ENCODE measurements at places on chromosomes 3 and 15. TPM values are rescaled to one million over a fixed set of nuclear protein-coding genes. Genes with fewer than 3 reads are reported as not detected.

COL6A5 gene
- not detected for total RNA-seq

DNA sequence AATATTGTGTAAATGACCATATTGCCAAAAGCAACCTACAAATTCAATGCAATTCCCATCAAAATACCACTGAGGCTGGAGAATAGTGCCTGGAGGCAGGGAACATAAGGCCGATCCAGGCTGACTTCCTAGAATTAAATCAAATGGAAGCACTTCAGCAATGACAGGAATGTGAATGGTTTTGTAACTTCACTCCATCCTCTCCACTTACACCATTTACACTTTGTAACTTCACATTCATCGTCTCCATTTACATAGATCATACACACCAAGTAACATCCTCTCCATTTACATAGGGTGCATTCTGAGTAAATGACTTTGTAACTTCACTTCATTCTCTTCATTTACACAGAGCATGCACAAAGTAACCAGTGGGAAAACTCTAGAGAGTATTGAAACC lies 11.6 kb downstream of the STRIT1 start:
- DNase-seq = no peak
- H3K4me1 ChIP-seq = no peaks in the 10 kb centered on the region
- no peak overlapping the region for H3K4me3 ChIP-seq
- H3K27ac ChIP-seq = no peak overlapping the region

DNA sequence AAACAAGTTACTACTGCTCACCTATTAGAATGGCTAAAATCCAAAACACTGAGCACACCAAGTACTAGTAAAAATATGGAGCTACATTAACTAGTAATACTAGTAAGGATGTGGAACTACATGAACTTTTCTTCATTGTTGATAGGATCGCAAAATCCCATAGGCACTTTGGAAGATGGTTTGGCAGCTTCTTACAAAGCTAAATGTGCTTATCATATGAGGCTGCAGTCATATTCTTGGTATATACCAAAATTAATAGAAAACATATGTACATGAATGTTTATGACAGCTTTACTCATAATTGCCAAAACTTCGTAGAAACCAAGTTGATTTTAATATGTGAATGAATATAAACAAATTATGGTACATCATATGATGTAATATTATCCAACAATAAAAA lies 366.8 kb upstream of the KCNMB2 start:
- no peaks in the 10 kb centered on the region for H3K27me3 ChIP-seq
- no peak overlapping the region for H3K27ac ChIP-seq
- no peak overlapping the region for H3K4me3 ChIP-seq
- no peak for DNase-seq

VWA5B2 gene
- 2.5 TPM for total RNA-seq

GRCh38 chr3:191296041-191296541 lies 33.1 kb upstream of the CCDC50 start:
- H3K36me3 ChIP-seq = no peaks in the 10 kb centered on the region
- H3K27ac ChIP-seq = no peak overlapping the region
- H3K4me3 ChIP-seq = no peak overlapping the region
- H3K4me1 ChIP-seq = no peaks in the 10 kb centered on the region
- no peak for DNase-seq
- H3K27me3 ChIP-seq = no peaks in the 10 kb centered on the region

SLC24A5 gene
- not detected for total RNA-seq

- H3K36me3 ChIP-seq = no peaks in the 10 kb centered on the region
- no peak for DNase-seq
- no peak overlapping the region for H3K4me3 ChIP-seq
- no peaks in the 10 kb centered on the region for H3K4me1 ChIP-seq
Measured at GRCh38 chr3:98839846-98840245, 61.6 kb downstream of the DCBLD2 start.

GRCh38 chr3:51729042-51729633 lies 22.3 kb downstream of the GRM2 start:
- no peak overlapping the region for H3K27ac ChIP-seq
- no peak overlapping the region for H3K4me3 ChIP-seq
- DNase-seq = no peak
- H3K27me3 ChIP-seq = no peaks in the 10 kb centered on the region

DNA sequence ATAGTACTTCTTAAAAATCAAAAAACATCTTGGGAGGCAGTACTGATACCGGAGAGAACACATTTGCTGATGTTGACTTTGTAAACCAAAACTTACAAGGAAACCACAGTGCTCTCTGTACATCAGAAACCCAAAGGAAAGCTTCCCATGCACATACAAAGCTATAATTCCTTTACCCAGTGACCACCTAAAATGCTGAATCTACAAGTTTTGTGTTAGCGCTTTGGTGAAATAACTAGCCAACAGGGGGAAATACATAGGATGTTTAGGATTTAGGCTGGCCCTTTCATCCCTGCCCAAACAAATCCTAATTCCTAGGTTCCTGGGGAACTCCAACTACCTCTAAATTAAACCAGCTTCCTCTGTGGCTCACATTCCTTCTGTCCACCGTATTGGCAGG lies 15.3 kb upstream of the SPG21 start:
- no peak overlapping the region for H3K27ac ChIP-seq
- H3K4me1 ChIP-seq = no peaks in the 10 kb centered on the region
- DNase-seq = no peak
- peaks cover 6% of the 10 kb centered on the region for H3K36me3 ChIP-seq
- no peak overlapping the region for H3K4me3 ChIP-seq

GRCh38 chr3:38689346-38689745 lies 39.9 kb upstream of the SCN5A start:
- H3K36me3 ChIP-seq = no peaks in the 10 kb centered on the region
- H3K27ac ChIP-seq = no peak overlapping the region

GRCh38 chr3:141994856-141995255 lies 118.4 kb downstream of the ATP1B3 start:
- H3K27ac ChIP-seq = no peak overlapping the region
- DNase-seq = no peak
- H3K36me3 ChIP-seq = no peaks in the 10 kb centered on the region

ZBBX gene
- not detected for total RNA-seq

DNA sequence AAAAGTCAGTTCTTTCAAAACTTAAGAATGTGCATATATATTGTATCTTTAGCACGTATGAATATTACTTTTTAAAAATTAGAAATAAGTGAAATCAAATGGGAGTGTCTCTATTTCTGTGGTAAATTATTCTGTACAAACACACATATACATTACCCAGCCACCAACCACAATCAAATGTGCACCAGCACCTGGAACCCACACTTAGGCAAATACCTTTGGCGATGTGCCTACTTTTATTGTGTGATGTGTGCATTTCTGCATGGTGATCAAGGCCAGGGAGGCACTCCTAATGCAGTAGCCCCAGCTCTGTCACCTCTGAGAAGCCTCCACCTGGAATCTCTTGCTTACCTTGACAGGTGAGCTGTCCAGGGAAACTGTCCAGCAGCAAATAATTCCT lies 76.9 kb downstream of the PIK3R4 start:
- DNase-seq = no peak
- H3K4me3 ChIP-seq = no peak overlapping the region
- H3K27ac ChIP-seq = no peak overlapping the region
- no peaks in the 10 kb centered on the region for H3K36me3 ChIP-seq

LINGO1 gene
- total RNA-seq = 1.4 TPM

- no peak for DNase-seq
- H3K27me3 ChIP-seq = no peaks in the 10 kb centered on the region
- H3K36me3 ChIP-seq = no peaks in the 10 kb centered on the region
- no peaks in the 10 kb centered on the region for H3K4me1 ChIP-seq
Measured at GRCh38 chr3:14784087-14784681, 34.6 kb upstream of the FGD5 start.

DNA sequence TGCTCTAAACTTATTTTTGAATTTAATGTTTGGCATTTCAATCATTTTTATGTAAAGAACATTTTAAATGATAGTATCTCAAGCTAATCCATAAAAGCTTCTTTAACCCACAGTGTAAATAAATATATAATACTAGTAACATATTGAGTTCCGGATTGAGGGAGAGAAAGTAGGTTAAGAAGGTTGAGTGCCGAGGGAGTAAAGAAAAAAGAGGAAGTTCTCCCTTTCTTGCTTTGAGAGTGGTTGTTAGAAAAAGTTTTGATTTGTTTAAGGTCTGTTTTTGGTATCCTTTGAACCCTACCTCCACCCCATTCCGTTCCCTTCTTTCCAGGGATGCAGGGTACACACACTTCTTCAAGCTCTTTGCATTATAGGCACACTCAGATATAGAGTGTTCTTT lies 130.8 kb downstream of the VPS8 start:
- no peaks in the 10 kb centered on the region for H3K27me3 ChIP-seq
- DNase-seq = no peak
- H3K36me3 ChIP-seq = peaks cover 4% of the 10 kb centered on the region
- no peaks in the 10 kb centered on the region for H3K4me1 ChIP-seq
- H3K27ac ChIP-seq = no peak overlapping the region

DNA sequence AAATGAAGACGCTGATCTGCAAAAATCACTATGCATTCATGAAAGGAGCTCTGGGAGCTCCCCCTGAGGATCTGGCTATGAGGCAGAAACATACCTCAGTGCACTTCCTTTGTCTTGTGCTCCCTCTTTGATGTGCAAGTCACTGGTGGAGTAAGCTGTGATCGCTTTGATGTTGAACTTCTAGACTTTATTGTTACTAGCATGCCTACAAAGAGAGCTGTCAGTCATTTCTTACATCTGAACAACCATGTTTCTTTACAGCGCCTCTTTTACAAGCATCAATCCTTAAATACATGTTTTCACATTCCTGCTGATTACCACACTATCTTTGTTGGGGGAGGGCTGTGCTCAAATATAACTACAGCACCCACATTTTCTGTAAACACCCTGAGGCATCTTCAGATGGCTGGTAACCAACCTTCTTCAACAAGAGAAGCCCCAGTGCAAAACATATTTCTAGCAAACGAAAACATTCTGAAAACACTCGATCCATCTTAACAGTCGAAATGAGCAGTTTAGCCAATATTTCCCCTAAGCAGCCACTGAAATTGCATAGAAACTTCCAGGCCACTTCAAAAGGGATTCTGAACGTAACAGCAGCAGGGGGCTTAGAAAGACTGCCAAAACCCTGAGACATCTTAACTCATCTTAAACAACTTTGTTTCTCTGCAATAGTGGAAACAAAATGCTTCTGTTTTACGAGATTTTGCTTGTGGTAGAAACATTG lies 101.9 kb upstream of the ICE2 start:
- no peaks in the 10 kb centered on the region for H3K36me3 ChIP-seq
- peak overlapping the region; percentile 31 for H3K27ac ChIP-seq
- no peaks in the 10 kb centered on the region for H3K27me3 ChIP-seq
- peaks cover 51% of the 10 kb centered on the region for H3K4me1 ChIP-seq
- no peak overlapping the region for H3K4me3 ChIP-seq
- DNase-seq = no peak

GRCh38 chr3:157578181-157578580 lies 75.0 kb upstream of the VEPH1 start:
- no peak overlapping the region for H3K4me3 ChIP-seq
- no peaks in the 10 kb centered on the region for H3K27me3 ChIP-seq
- H3K27ac ChIP-seq = no peak overlapping the region

DNA sequence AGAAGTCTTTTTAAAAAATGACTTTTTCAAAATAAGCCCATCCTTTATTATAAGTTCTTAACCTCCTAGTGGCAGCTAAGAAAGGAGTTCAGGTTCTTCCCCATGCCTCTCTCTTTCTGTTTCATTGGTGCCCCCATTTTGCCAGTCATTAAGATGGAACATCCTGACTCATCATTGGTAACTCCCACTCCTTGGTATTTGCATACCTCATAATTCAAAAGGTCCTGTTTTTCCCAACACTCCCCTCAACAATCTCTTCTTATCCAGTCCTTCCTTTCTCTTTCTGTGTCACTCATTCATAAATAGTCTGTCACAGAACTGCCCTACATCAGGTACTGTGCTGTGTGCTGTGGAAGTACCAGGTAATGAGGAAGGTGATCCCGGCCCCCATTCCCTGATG lies 394.0 kb downstream of the FOXP1 start:
- no peak overlapping the region for H3K4me3 ChIP-seq
- no peaks in the 10 kb centered on the region for H3K36me3 ChIP-seq
- no peak overlapping the region for H3K27ac ChIP-seq
- no peak for DNase-seq

NPAP1 gene
- total RNA-seq = 0.13 TPM

DNA sequence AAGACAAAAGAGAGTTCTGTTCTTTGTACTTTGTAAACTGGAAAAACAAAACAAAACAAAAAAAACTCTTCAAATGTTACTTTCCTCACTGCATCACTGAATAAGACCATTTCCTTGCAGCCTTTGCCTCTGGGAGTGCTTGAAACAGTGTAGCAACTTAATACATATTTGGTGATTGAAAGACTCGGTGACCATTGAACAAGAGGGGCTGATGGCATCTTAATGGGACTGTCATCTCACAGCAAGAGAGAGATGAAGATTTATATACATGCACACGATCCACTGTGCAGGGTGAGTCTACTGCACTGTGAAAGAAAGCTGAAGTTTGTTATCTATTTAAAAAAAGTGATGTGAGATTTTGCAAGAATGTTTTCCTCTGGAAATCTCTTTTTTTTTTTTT lies 111.9 kb upstream of the KLHL25 start:
- no peak overlapping the region for H3K27ac ChIP-seq
- DNase-seq = no peak
- no peak overlapping the region for H3K4me3 ChIP-seq

DNA sequence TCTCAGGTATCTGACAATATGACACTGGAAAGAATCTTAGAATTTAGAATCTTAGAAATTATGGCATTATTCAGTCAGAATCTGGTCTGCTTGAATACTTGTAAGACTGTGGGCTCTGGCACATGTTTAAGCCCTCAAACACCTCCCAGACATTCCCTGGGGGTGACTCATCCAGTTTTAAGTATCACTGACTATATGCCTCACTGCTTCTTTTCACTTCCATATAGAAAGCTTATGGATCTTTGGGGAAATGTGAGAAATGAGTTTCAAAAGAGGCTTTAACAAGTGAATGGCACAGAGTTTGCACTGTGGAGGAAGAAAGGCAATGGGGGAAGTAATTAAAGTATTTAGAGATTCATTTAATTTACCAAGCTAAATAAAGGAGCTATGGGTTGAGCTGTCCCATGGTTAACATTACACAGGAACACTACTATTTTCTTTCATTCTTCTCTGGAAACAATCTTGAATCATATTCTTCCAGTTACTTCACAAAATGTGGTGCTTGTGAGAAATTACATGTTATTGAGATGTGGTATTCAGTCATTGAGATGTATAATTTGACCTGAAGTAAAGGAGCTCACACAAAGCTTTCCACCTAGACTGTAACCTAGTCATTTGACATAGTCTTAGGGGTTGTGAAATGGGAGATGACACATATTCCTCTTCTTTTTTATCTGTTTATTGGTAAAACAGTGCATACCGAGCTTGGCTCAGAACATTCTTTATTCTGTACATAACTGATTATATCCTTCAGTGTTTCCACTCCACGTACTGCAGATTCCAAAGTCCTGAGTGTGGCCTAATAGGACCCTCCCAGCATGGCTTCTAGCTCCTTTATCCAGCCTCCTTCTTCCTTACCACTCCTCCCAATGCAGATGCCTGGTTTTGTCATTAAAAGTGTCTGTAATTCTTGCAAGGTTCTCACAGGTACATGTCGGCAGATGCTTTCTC lies 544.6 kb upstream of the NECTIN3 start:
- no peak overlapping the region for H3K4me3 ChIP-seq
- DNase-seq = no peak
- H3K27ac ChIP-seq = no peak overlapping the region
- H3K27me3 ChIP-seq = no peaks in the 10 kb centered on the region

GRCh38 chr3:172289583-172289982 lies 158.7 kb downstream of the GHSR start:
- DNase-seq = no peak
- peak overlapping the region; percentile 12 for H3K27ac ChIP-seq
- H3K4me3 ChIP-seq = no peak overlapping the region
- H3K27me3 ChIP-seq = no peaks in the 10 kb centered on the region

PLIN1 gene
- 0.93 TPM for total RNA-seq
